Right cardiac atrium (tissue), 5 donors: ENCODE measurements at places on chromosomes 6 and 20. TPM values are rescaled to one million over a fixed set of nuclear protein-coding genes. Genes with fewer than 3 reads are reported as not detected.

DNA sequence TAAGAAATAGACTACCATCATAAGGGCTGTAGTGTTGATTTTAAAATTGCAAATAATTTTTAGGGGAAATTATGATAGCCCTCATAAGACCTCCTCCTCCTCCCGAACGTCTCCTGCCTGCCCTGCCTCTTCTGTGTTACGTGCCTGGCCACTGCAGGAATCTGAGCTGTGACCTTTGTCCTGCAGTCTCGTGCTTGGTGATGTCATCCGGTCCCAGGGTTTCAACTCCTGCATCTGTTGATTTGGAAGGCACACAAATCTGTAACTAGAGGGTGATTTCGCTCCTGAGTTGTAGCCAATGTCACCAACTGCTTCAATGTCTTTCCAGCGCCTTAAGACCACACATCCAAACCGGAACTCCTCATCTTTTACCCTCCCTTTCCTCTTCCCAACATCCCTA, 163.2 kb downstream of the AIG1 start:
- peak; percentile 76 for DNase-seq

DNA sequence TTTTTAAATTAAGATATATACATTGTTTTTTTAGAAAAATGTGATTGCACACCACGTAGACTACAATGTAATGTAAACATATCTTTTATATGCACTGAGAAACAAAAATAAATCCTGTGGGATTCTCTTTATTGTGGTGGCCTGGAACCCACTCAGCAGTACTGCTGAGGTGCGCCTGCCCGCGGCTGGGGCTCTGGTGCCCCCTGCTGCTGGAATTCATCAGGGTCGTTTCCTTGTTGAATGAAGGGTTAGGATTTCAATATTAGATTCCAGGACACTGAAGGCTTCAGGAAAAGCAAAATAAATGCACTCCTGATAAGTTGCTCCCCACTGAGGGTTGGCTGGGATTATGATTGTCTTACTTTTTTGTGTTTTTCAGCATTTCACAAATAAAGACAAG, 175.8 kb upstream of the GGTLC1 start:
- DNase-seq, result no peak

DNA sequence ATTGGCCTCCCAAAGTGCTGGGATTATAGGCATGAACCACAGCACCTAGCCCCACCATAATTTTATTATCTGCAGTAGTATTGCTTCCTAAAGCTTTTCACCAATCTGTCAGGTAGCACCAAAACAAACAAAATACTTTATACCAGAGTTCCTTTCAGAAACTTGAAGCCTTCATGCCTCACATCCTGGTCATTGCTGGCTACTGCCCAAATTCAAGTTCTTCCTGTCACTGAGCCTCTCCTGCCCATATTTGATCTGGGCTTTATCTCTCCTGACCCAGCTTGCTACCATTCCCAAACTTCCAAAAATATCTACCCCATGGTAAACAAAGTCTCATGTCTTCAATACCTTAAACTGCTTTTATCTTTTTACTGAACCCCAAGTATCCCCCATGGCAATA, 34.9 kb upstream of the DST start:
- DNase-seq, result no peak

Gene XKR7
- not detected for total RNA-seq

Gene LTB
- 0.59 TPM for total RNA-seq
